ENCODE measurements at places on chromosomes 3 and 15. TPM values are rescaled to one million over a fixed set of nuclear protein-coding genes. Genes with fewer than 3 reads are reported as not detected.

DNA sequence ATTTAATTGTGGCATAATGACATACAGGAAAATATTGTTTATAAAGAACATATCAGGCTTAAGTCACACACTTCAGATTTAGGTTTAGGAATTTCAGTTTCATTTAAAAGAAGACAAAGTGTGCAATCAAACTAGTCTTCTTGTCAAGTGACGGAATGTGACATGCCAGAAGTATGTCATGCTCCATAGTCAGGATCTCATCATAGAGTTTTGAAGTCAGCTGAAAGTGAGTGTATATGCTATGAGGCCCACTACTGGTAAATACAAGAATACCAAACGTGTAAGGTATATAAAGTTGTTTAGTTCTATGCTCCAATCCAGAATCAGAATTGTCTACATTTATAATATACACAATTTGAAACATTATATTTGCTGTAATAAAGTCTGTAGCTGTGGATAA, 988.4 kb downstream of the TBL1XR1 start:
- no peaks in the 10 kb centered on the region for H3K36me3 ChIP-seq
- DNase-seq: no peak
- H3K4me1 ChIP-seq: no peaks in the 10 kb centered on the region
- H3K27ac ChIP-seq: no peak overlapping the region
- H3K4me3 ChIP-seq: no peak overlapping the region

GRCh38 chr3:190721330-190721729, 141.2 kb downstream of the GMNC start:
- no peak overlapping the region for H3K27ac ChIP-seq
- H3K36me3 ChIP-seq: no peaks in the 10 kb centered on the region
- DNase-seq: no peak
- H3K27me3 ChIP-seq: no peaks in the 10 kb centered on the region

MTMR10 gene
- polyA plus RNA-seq: 26.8 TPM

DNA sequence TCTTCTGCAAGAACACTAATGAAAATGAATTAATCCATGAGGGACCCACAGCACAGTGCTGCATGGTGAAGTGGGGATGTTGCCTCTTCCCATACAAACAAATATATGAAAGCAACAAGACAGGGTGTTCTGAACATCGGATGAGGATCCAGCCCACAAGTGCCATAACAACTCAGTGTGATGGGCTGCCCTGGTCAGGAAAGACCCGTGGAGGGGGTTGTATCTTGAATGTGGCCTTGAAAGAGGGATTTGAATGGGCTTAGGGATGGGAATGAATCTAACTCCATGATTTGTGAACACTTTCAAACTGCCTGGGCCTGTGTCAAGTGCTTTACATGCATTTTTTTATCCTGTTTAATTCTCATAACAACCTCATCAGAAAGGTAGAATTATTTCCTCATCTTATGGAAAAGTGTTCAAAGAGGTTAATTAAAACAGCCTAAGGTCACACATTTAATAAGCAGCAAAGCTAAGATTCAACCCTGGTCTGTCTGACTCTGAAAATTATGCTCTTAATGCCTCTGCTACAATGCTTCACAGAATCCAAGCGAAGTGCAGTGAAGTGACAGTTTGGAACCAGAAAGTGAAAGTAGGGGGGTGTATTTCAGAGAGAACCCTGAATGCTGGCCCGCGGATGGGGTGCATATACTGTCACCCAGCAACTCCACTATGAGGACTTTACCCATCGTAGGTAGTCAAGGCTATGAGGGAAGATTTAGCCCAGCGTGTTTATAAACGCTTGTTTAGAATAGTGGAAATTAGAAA, 65.6 kb upstream of the HEG1 start:
- no peak overlapping the region for H3K4me3 ChIP-seq
- DNase-seq: no peak

DNA sequence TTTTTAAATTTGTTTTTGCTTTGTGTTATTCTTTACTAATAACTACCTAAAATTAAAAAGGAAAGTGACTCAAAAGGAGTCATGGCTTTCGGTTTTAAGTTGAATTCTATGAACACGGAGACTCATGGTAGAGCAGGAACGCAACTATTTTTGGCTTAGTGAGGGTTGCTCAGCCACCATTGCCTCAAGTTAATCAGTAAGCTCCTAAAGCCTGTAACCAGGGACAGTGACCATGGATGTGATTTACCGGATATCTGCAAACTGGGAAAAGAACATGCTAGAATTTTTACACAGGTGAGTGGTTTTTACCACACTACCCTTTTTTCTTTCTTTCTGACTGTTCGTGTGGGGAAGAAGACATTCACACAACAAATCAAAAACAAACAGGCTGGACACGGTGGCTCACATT, 11.8 kb downstream of the SLC12A8 start:
- no peak overlapping the region for H3K27ac ChIP-seq
- no peak overlapping the region for H3K4me3 ChIP-seq
- no peak for DNase-seq
- no peaks in the 10 kb centered on the region for H3K27me3 ChIP-seq
- H3K36me3 ChIP-seq: no peaks in the 10 kb centered on the region
- H3K4me1 ChIP-seq: no peaks in the 10 kb centered on the region

GRCh38 chr3:40128166-40128565, 181.3 kb upstream of the EIF1B start:
- no peaks in the 10 kb centered on the region for H3K27me3 ChIP-seq
- no peak for DNase-seq
- H3K27ac ChIP-seq: no peak overlapping the region
- H3K36me3 ChIP-seq: no peaks in the 10 kb centered on the region

- no peak overlapping the region for H3K4me3 ChIP-seq
- H3K27ac ChIP-seq: no peak overlapping the region
- H3K36me3 ChIP-seq: peaks cover 2% of the 10 kb centered on the region
- H3K4me1 ChIP-seq: peaks cover 34% of the 10 kb centered on the region
These were observed 4.1 kb upstream of the AMOTL2 start for GRCh38 chr3:134378384-134378783.

DNA sequence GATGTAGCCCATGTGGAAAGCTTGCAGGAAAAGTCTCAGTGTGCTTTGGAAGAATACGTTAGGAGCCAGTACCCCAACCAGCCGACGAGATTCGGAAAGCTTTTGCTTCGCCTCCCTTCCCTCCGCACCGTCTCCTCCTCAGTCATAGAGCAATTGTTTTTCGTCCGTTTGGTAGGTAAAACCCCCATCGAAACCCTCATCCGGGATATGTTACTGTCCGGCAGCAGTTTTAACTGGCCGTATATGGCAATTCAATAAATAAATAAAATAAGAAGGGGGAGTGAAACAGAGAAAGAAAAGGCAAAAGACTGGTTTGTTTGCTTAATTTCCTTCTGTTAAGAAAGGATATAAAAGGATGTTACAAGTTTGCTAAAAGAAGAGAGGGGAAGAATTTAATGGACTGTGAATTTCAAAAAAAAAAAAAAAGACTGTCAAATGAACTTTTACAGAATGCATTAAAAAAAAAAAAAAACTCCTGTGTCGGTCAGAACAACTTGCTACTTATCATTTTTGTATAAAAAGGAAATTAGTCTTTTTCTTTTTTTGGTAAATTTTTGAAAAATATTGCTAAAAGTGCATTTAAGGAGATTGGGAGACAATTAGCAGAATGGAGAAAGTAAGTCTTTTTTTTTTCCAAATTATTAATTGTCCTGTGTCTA, 7.0 kb downstream of the NR2F2 start:
- no peaks in the 10 kb centered on the region for H3K36me3 ChIP-seq
- H3K27me3 ChIP-seq: no peaks in the 10 kb centered on the region
- no peak for DNase-seq
- H3K4me1 ChIP-seq: peaks cover 7% of the 10 kb centered on the region
- H3K4me3 ChIP-seq: peak overlapping the region; percentile 33

GRCh38 chr15:55576943-55577342, 11.2 kb downstream of the PYGO1 start:
- no peak overlapping the region for H3K4me3 ChIP-seq
- no peak for DNase-seq
- H3K27me3 ChIP-seq: no peaks in the 10 kb centered on the region
- no peak overlapping the region for H3K27ac ChIP-seq

RARRES1 gene
- 165 TPM for polyA plus RNA-seq

Data from small intestine (tissue), 16 donors.